Activated naive CD4-positive, alpha-beta T cell treated with anti-CD3 and anti-CD28 coated beads for 36 hours (primary cell): ENCODE measurements at places on chromosomes 16 and 17. TPM values are rescaled to one million over a fixed set of nuclear protein-coding genes. Genes with fewer than 3 reads are reported as not detected.

- no peak for DNase-seq
Measured at GRCh38 chr17:68588362-68588761, 12.8 kb downstream of the FAM20A start.

DNA sequence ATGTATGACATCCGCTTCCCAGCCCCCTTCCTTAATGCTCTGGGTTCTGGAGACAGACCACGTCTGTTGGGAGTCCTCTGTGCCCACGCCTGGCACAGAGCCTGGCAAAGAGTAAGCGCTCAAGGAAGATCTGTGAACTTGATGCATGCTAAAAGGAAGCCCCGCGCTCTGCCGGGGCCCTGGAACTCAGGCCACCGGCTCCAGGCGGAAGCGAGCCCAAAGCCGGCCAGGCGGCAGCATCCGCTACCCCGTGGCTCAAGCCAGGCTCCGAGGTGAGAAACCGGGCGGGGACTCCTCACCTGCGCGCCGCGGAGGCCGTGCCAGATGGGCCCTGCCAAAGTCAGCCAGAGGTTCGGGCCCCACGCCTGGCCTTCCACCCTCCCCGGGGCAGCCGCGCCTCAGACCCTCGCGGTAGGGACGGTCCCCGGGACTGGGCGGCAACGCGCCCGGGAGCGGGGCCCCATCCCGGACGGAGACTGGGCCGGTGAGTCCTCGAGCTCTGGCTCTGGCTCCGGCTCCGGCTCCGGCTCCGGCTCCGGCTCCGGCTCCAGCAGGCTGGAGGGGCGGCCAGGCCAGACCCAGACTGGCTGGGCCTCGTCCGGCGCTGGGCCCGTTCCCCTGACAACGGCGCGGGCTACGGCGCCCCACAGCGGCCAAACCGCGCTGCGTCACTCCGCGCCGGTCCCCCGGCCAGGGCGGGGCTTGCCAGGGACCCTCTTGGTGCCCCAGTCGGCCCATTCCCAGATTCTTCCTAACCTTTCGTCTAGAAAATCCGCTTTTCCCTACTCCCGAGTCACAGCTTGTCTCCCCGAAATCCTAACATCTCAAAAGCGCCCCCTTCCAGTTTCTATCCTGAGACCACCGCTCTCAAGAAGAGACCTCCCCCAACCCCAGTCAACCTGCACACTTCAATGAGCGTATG is at the start of gene ZDHHC1:
Gene ZDHHC1 (minus strand): TSS at position 606 of the 922 bp plus-strand sequence. CDS start 8,702 bp downstream, outside the sequence.
- DNase-seq: peak; percentile 48

DNA sequence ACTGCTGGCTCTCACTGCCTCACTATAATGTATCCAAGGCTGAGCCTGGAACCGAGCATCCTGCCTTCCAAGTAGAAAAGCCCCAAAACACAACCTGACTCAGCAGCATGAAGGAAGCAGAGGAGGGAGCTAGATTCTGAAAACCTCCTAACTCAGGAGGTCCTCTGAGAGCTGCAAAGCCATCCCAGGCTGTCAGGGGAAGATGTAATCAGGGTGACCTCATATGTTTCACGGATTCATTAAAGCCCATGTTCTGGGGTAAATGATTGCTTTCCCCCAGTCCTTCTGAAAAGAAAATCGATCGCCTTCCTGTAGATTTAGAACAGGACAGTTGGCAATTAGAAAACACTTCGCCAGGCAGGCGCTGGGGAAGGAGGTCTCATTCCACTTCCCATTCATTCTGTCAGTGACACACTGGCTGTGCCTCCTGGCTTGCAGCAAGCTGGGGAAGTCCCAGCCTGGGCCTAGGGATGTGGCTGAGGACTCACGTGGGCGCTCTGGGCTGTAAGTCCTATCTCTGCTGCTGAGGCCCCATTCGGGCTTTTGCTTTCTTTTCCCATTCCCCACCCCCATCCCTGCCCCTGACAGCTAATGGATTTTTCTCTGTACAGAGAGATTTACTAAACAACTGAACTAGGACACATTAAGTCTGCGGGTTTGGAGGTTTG is 75.7 kb upstream of the TMEM132E start:
- peak; percentile 8 for DNase-seq

DNA sequence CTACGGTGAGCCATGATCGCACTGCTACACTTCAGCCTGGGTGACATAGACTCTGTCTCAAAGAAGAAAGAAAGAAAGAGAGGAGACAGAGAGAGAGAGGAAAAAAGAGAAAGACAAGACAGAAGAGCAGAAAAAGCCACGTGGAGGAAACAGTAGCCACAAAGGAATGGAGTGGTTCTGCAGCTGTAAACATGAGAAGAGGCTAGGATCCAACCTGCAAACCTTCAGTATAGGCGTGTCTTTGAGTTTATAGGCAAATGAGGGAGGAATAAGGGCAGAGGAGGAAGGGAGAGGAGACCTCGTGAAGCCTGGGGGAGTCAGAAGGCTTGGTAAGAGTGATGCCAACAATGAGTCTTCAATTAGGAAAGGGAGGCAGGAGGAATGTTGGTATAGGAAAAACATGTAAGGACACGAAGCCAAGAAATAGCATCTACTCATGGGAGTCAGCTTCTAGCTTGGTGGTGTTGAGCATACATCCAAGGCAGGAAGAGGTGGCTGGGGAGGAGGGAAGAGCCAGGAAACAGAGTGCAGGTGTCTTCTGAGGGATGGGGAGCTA is 3.9 kb downstream of the MED9 start:
- no peak for DNase-seq

Gene BHLHA9
- total RNA-seq: not detected

- DNase-seq: no peak
Measured at GRCh38 chr16:2985893-2986355, 5.7 kb upstream of the PKMYT1 start.

DNA sequence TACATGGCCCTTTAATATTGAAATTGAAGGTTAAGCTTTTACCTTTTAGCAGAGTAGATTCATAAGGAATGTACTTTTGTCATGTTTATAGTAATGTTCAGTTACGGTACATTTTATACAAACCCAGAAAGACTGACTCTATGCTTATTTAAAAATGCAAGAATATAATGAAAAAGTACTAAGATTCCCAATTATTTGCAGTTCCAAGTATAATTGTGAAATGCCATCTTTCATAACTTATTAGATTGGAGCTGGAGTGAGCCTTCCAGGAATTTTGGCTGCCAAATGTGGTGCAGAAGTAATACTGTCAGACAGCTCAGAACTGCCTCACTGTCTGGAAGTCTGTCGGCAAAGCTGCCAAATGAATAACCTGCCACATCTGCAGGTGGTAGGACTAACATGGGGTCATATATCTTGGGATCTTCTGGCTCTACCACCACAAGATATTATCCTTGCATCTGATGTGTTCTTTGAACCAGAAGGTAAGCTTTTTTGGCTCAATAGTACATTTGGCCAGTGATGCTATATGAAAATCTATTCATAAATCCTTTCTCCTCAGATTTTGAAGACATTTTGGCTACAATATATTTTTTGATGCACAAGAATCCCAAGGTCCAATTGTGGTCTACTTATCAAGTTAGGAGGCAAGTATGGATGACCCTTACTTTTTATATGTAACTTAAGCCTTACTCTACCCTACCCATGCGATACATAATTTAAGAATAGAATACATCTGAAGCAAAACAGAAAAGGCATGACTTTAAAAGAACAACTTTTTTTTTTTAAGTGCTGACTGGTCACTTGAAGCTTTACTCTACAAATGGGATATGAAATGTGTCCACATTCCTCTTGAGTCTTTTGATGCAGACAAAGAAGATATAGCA is 4.2 kb downstream of the SRSF2 start:
- no peak for DNase-seq

Gene NPIPA3
- 1.5 TPM for total RNA-seq

DNA sequence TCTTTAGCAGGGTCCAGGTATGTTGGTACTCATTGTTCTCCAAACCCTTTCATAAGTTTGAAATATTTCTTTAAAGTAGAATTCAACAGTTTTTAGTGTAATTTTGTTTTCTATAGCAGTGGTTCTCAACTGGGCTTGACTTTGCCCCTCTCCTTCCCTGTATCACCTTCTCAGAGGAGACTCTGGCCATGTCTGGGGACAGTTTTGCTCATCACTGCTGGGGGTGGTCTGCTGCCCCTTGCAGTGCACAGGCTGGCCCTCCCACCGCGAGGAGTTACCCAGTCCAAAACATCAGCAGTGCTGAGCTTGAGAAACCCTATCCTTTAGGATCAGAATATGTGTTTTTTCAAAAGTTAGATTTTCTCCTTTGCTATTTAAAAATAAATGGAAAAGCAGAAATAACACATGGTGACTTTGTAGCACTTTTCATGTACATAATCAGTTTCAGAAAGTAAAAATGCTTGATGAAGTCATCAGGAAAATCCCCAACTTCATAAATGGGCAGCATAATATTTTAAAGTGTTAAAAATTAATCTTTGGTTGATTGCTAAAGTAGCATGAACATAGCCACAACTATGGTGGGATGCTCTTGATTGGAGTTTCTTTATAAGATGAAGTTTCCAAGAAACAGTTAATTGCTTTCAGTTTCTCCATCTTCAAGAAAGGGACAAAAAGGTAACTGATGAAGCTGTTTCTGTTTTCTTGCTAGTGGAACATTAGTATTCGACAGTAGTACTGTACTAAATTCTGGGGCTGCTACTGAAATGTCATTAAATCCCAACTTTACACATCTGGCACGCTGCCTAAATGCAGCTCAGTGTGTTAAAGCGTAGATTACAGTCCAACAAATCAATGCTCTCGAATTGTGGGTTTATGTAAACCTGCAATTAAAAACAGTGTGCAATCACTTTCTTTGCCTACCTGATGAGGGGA is 70.3 kb downstream of the NETO2 start:
- no peak for DNase-seq

GRCh38 chr17:2025622-2026309 is 632 bp upstream of the RTN4RL1 start:
- DNase-seq: peak; percentile 59

GRCh38 chr17:2798678-2799077 is 2.4 kb downstream of the RAP1GAP2 start:
- DNase-seq: no peak

DNA sequence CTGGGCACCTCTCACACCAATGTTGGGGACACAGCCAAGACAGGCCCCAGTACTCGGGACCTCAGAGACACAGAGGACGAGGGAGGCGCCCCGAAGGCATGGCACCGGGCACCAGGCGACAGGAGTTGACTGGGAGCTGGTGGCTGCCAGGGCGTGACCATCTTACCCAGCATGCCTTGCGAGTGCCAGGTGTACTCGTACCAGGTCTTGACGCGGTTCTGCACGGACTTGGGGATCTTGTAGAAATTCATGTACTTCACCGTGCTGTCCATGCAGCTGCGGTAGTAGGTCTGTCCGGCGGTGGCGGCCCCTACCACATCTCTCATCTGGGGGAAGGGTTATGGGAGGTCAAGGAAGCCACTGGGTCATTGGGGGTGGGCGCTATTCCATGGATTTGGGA is 67.3 kb downstream of the CNGB1 start:
- no peak for DNase-seq

DNA sequence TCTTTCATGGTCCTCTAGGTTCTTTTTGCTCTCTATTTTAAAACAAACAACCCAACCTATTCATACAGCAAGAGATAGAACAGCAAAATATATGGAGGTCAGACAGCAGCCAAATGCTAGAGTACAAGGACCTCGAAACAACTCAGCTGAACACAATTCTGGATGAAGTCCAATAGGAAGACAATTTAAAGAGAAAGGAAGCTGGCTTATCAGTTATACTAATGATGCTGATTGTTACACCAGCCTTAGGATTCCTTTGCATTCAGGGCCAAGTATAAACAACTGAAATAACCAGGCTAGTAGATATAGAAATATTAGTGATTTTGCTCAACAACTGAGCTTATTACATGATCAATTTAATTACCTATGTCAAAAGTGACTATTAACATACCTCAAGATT is 2.5 kb downstream of the SSH2 start:
- no peak for DNase-seq

GRCh38 chr16:84806256-84806889 is 13.4 kb upstream of the CRISPLD2 start:
- peak; percentile 34 for DNase-seq

Gene FOXL1
- total RNA-seq: not detected

GRCh38 chr16:27717726-27718125 is 167.8 kb downstream of the KATNIP start:
- no peak for DNase-seq

Gene CIITA
- 0.29 TPM for total RNA-seq

GRCh38 chr17:80860101-80860671 is 131.5 kb upstream of the CHMP6 start:
- DNase-seq: no peak

- no peak for DNase-seq
Measured at GRCh38 chr17:4938688-4939545, 929 bp downstream of the SLC25A11 start.

DNA sequence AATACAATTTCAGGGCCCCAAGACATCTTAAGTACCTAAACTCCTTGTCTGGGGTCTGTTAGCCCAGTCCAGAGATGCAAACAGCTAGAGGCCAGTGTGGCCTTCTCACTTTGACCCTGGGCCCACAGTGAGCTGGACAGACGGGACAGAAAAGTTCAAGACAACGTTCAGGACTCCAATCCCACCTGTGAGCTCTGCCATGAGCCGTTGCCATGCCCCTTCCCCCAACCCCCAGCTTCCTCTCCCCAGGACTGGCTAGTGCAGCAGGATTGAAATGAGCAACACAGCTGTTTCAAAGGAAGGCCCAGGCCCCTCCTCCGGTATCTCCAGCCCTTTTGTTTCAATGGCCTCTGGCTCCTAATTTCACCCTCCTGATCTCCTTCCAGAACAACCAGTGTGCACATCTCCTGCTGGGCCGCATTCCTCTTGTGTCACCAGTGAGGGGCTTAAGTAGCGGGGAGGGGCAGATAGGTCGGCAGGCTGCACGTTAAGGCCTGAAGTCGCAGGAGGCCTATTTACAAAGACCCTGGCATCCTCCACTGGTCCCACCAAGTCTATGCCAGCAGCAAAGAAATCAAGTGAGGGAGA is 11.3 kb downstream of the AXIN2 start:
- DNase-seq: no peak

Gene SUPT4H1
- total RNA-seq: 76.6 TPM

DNA sequence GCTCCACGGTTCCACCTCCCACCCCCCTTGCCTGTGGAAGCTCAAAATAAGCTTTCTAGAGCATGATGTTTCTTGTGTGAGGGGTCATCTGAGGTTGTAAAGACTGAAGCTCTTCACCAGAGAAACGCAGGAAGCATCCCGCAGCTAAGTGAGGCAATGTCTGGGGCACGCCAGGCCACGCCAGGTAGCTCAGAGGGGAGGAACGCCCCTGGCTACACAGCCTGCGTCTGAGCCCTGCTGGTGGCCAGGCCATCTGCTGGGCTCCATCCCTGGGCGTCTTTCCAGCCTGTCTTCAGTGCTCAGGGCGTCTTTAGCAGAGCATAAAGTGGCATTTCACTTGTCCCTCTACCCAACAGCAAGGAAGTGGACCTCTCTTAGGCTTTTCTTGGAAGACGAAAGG is 15.2 kb downstream of the SOCS3 start:
- no peak for DNase-seq

- DNase-seq: no peak
Measured at GRCh38 chr16:629833-630248, 944 bp upstream of the WFIKKN1 start.
